Stimulated activated naive CD4-positive, alpha-beta T cell treated with Interleukin-2 at 50 U/mL for 16 hours (primary cell): ENCODE measurements at places on chromosomes 1 and 21.

DNA sequence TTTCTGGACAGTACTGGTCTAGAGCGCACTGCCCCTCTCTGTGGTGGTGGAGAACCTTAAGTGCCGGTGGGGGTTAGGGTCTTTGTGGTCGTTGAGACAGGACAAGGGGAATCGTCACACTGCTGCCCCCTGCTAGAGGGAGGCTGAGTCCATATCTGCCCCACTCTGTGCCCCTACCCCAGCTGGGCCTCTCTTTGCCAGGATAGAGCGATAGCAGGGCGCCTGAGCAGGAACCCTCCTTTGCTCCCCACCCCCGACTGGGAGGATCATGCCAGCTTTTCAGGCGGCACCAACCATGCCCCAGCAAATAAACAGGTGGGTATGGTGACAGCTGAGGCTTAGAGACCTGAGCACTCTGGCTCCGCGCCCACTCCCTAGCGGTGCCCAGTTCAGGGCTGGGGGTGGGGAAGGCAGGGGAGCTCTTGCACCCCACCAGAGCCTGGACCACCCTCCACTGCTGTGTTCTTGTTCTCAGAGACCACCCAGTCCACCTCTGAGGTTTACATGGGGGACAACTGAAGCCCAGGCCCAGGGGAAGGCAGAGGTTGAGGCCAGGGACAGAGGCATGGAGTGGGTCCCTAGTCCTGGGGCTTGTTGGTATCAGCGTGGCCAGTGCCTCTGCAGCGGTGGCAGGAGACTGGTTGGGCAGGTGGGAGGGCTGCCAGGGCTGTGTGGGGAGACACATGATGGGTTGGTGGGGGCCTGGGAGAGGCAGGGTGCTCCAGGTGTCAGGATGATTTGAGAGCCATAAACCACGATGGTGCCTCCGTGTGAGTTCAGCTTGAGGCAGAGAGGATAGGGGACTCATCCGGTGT is 1.6 kb downstream of the PADI2 start:
- no peak for DNase-seq

DNA sequence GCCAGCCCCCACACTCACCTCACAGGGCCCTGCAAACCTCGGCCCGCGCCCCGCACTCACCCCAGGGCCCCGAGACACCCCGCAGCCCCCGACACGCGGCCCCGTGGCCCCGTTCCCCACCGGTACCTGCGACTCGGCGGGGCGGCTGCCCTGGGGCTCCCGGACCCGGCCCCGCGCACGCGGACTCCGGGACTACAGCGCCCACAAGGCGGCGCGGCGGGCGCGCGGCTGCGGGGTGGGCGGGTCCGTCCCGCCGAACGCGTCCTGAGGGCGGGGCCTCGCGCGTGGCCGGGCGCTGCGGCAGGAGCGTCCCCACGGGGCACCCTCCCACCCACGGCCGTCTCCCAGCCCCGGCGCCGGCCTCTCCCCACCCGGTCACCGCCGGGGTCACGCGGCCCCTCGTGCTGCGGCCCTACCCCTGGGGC is at the start of gene SLC19A1:
Gene SLC19A1 (minus strand): TSS at position 199 of the 425 bp plus-strand sequence. CDS start 4,481 bp downstream, outside the sequence.
- DNase-seq: peak; percentile 56

DNA sequence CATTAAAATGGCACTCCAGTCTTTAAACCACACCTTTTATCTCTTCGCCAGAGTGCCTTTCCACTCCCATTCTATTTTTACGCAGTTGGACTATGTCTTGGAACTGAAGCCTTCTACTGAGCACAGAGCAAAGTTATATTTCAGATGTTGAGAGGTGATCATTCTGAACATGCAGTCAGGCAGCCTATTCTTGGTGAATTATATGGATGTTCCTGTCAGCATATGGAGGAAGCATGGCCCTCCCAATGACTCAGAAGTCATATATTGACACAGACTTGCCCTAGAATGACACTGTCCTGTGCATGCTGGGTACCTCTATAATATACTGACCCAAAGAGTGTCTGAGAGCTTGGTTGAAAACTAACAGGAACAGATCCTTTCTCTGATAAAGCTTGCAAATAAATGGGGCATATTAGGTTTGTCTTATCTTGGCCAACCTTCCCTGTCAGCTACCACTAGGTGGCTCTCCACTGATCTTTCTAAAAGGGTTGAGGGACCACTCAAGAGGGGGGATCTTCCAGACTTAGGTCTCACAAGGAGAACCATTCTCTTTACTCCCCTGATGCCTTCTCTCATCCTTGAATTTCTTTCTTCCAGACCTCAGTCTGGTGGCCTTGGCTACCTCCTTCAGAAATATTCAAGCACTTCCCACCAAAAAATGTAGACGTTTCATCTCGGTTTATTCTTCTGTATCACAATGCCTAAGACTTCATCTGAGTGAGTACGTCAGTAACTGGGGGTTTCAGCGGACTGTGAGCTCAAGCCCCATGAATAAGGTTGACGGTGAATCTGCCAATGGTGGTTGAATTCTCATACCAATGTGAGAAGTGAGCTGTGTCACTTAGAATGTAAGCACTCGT is 11.8 kb upstream of the ALG14 start:
- no peak for DNase-seq

- DNase-seq: no peak
These were observed 38.2 kb downstream of the POU2F1 start for GRCh38 chr1:167258858-167259257.

- DNase-seq: no peak
These were observed 22.3 kb upstream of the SNRPE start for GRCh38 chr1:203839081-203839480.

- DNase-seq: no peak
These were observed 77.7 kb downstream of the PCNX2 start for GRCh38 chr1:233217832-233218231.

DNA sequence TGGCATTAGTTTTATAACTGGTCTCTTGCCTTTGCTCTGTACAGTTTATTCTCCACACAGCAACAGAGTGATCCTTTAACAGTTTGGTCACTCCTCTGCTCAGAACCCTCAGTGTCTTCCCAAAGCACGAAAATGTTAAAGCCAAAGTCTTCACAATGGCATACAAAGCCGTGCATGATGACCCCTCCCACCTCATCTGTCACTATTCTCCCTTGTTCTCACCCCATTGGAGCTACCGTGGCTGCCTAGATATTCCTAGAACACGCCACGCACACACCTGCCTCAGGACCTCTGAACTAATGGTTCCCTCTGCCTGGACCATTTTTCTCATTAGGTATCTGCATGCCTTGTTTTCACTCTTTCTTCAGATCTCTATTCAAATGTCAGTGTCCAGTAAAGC is 8.6 kb upstream of the SEMA4A start:
- DNase-seq: no peak

DNA sequence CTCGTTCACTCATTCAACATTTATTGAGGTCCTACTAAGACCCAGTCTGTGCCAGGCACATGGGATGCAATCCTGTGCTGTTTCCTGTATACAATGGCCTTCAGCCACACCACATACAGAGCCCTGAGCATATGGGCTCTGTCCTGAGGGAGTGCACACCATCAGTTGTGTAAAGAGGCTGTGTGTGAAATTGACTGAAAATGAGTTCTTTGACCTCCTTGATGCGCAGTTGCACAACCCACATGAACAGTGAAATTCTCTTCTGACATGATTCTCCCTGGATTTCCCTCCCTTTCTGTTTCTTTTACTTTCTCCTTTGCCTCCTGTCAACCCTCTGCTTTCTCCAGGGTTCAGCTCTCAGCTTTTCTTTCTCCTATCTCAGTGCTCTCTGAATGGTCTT is 6.3 kb upstream of the SYT6 start:
- DNase-seq: no peak

GRCh38 chr1:215730600-215730999 is 163.5 kb downstream of the KCTD3 start:
- no peak for DNase-seq

DNA sequence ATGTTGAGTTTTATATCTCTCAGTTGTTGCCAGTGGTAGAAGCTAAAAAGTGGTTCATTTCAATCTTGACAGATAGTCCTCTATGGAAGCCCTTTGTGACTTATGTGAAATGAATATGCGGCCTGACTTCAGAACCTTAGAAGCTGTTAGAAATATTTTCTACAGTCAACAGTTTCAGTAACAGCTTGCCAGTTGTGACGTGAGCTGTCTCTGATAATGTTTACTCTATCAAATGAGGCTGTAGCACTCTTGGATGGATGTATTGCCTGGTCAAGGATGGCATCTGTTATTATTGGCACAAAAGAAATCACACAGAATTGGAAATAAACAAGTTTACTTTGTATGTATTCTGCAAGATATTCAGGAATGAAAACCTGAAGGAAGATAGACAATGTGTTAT is 31.9 kb downstream of the SNX7 start:
- no peak for DNase-seq

DNA sequence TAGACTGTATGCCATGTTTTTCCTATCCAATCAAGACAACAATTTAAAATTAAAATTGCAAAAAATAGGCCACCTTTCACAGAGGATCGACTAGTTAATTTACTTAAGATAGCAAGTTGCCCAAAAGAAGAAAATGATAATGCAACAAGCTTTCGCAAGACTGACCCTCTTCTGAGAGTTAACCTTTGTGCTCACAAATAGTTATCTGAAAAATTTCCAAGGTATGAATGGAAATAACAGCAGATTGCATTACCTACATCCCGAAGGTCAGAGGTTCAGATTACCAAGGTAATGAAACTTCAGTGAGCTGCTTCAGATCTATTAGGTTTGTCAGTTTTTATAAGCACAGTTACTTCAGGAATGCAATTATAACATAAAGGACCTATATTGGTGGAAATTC is 298.0 kb downstream of the KCTD3 start:
- DNase-seq: no peak

- no peak for DNase-seq
These were observed 20.1 kb downstream of the CASZ1 start for GRCh38 chr1:10776190-10776905.

DNA sequence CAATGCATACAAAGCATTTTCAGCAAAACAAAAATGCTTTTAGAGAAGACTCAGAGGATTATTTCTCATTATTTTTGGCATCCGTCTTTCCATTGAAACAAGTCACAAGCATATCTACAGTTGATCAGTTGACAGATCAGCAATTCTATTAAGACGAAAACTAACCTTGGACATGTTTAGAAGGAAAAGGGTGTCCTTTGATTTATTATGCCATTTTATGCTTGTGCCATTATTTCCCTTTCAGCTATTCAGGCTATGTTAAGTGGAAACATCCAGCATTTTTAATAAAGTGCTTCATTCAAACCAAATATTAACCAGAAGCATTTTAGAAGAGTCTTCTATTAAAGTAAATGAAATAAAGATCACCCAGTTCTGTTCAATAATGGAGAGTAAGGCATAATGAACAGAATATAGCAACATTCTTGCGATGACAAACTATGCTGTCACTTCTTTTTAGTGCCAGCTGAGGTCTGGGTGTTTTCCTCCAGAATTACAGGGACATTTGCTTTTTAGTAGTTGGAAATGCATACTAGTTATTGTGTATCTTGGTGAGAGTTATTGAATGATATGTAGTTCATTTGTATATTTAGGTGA is 481.4 kb downstream of the PLA2G4A start:
- DNase-seq: no peak

GRCh38 chr1:165903672-165904071 is 76.3 kb downstream of the UCK2 start:
- no peak for DNase-seq

GRCh38 chr1:24108334-24109165 is 3.4 kb downstream of the MYOM3 start:
- DNase-seq: no peak

DNA sequence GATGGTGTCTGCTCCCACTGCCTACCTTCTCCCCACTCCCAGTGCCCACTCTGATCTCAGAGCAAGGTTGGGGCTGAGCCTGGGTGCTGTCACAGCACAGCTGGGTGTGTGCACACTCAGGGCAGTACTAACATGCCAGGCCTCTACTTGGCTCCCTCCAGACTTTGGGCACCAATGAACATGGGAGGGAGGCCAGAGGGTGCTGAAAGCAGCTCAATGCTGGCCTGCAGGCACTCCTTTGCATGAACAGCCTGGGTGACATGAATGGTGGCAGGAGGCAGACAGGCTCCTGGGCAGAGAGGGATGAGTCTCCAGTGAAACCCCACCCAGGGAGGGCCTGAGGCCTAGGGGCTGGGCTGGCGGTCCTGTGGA is 25.8 kb upstream of the DENND1B start:
- DNase-seq: no peak

- no peak for DNase-seq
These were observed 4.2 kb downstream of the RERE start for GRCh38 chr1:8813016-8813763.

- no peak for DNase-seq
These were observed 3.4 kb upstream of the CDCP2 start for GRCh38 chr1:54156201-54156600.

- no peak for DNase-seq
These were observed 148.3 kb downstream of the PCBP3 start for GRCh38 chr21:45791562-45792418.

- no peak for DNase-seq
These were observed 588.5 kb downstream of the AGBL4 start for GRCh38 chr1:49435291-49435690.

- no peak for DNase-seq
These were observed 101.9 kb downstream of the FNBP1L start for GRCh38 chr1:93549811-93550210.

DNA sequence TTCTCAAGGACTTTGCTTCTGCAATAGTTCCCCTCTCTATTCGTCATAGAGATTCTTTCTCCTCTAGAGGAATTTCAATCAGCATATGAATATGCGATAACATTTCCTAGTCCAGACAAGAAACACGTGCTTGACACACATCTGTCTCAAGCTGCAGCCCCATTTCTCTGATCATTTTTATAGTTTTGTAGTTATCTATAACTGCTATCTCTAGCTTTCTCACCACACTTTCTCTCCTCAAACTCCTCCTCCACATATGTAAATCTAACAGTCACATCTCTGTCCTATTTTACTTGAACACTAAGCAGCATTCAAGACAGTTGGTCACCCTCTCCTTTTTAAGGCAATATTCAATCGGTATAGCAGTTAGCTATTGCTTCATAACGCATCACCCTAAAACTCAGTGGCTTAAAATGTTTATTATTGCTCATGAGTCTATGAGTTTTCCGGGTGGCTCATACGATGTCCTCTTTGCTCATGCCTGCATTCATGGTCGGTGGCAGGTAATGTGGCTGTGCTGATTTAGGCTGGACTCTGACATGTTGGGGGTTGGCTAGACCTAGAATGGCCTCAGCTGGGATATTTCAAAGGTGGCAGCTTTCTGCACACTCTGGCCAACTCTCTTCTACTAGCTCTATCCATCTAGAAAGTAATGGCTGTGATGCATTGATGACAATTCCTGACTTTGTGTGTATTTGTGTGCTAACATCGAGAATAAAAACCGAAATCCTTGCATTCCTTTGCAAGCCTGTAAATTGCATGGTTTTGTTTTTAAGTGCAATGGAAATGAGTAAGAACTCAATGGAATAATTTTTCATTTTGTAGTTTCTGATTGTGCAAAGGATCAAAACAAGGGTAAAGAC is 20.6 kb downstream of the ATP6V1G3 start:
- no peak for DNase-seq

- DNase-seq: no peak
These were observed 122.8 kb downstream of the SDCCAG8 start for GRCh38 chr1:243378669-243379068.

DNA sequence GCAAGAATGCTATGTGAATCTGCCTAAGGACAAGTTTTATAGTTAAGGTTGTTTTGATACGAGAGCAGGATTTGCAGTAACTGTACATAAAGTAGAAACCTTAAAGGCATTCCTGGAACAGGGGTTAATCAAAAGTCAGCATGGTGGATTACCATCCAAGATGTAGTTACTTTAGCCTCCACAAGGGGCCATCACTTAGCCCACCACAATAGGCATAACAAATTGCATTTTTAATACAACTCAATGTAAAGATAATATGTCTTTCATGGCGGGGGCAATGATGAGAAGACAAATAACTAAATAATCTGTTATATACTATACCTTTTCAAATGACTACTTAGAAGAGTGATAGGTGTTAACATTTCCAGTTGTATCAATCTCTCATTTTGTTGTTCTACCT is 611.2 kb upstream of the ADGRL4 start:
- no peak for DNase-seq
